ENCODE measurements at places on chromosomes 5 and 9. TPM values are rescaled to one million over a fixed set of nuclear protein-coding genes. Genes with fewer than 3 reads are reported as not detected.

DNA sequence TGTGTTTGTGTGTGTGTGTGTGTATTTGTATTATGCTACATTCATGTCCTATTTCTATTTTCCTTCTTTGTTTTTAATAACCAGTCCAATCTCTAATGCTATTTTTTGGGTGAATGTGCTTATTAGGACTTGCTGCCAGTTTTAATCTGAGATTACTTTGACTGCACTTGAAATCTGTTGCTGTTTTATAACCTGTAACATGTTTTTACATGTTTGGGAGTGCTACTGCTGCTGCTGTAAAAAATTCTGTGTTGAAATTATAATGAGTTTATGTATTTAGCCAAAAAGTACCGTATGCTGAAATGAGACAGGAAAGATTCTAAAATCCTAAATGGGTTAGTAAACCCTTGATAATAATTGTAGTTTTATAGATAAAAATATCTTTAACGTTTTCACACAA, 104.7 kb upstream of the SSBP2 start:
- no peaks in the 10 kb centered on the region for H3K27me3 ChIP-seq
- H3K36me3 ChIP-seq, result no peaks in the 10 kb centered on the region
- no peak overlapping the region for H3K4me3 ChIP-seq
- H3K27ac ChIP-seq, result no peak overlapping the region

DNA sequence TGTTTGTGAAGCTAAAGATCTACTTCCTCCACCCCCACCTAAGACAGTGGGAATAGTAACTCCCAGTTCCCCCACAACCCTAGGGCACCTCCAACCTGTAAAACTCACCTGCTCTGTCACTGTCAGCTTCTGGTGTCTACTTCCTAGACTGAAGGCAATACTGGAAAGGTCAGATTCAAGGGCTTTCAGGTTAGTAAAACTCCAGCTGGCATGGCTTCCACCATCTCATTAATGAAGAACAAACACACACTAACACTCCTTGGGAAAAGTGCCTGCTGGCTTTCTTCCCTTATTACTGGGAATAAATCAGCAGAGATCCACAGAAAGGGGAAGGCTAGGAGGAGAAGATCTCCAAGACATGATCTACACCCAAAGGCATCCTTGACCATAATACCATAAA, 109.9 kb downstream of the TMEM174 start:
- no peaks in the 10 kb centered on the region for H3K36me3 ChIP-seq
- H3K4me3 ChIP-seq, result no peak overlapping the region
- H3K4me1 ChIP-seq, result no peaks in the 10 kb centered on the region
- H3K27me3 ChIP-seq, result no peaks in the 10 kb centered on the region
- no peak for DNase-seq

- no peak overlapping the region for H3K27ac ChIP-seq
- no peak for DNase-seq
- H3K4me3 ChIP-seq, result no peak overlapping the region
- H3K4me1 ChIP-seq, result peaks cover under 1% of the 10 kb centered on the region
- H3K27me3 ChIP-seq, result peaks cover 3% of the 10 kb centered on the region
Measured at GRCh38 chr9:14326264-14326826, 12.4 kb upstream of the NFIB start.

MLANA gene
- not detected for polyA plus RNA-seq

DNA sequence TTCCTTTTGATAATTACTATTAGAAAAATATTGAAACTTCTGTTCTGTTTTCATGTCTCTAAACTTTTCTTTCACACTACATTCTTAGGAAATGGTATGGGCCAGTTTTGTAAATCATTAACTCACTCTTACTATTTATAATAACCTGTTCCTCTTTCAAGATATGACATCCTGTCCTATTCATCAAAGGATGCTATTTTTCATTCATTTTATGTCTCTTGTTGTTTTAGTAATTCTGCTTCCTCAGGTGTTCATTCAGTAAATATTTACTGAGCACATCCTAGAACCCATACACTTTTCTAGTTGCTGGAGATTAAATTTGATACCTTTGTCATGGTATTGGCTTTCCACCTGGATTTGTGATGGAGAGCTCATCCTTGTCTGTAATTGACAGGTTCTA, 58.0 kb downstream of the GDA start:
- H3K36me3 ChIP-seq, result peaks cover 14% of the 10 kb centered on the region
- no peaks in the 10 kb centered on the region for H3K4me1 ChIP-seq
- no peak for DNase-seq
- no peak overlapping the region for H3K27ac ChIP-seq

DNA sequence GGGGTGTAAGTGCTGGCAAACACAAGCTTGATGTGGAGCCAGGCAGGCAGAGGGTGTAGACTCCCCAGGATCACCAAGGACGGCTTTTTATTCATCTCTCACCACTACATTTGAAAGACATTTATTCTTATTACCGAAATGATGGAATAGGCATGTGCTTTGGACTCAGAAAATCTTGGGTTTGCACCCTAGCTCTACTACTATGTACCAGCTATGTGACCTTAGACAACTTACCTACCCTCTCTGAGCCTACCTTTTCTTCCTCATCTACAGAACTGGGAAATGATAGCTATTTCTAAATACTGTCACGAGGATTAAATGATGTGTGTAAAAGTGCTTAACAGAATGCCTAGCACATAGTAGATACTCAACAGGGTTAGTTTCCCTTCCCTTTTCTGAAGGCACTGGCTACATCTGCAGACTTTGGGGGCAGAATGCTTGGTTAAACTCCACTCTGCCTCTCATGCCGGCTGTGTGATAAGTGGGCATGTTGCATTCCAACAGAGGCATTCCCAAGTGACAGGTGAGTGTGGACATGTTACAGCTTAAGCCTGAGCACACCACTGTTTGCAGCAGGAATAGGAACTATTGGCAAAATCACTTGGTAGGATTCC, 94.8 kb downstream of the SLC1A3 start:
- peaks cover 7% of the 10 kb centered on the region for H3K27me3 ChIP-seq
- H3K27ac ChIP-seq, result no peak overlapping the region

OR1J2 gene
- polyA plus RNA-seq, result not detected

EPB41L4A gene
- polyA plus RNA-seq, result 11.5 TPM

DNA sequence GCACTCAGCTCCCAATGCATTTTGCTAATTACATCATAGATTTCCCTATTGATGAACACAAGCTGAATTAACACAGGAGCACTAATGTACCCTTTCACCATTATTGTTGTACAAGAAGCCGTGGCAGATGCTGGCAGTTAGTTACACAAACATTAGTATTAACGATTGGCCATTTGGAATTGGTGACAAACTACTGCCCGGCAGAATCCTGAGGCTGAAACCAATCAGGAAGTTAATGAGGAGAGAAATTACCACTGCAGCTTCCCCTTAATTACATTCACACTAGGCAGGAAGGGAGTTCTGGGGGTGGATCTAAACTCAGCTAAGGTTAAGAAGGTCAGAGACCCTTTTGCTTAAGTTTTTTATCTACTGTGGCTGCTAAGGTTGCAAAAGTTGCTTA, 9.6 kb upstream of the DMRT3 start:
- H3K4me3 ChIP-seq, result no peak overlapping the region
- H3K4me1 ChIP-seq, result peaks cover 11% of the 10 kb centered on the region
- no peak for DNase-seq

ECPAS gene
- polyA plus RNA-seq, result 27.0 TPM

NR3C1 gene
- polyA plus RNA-seq, result 32.2 TPM

POU5F2 gene
- 0.03 TPM for polyA plus RNA-seq

DNA sequence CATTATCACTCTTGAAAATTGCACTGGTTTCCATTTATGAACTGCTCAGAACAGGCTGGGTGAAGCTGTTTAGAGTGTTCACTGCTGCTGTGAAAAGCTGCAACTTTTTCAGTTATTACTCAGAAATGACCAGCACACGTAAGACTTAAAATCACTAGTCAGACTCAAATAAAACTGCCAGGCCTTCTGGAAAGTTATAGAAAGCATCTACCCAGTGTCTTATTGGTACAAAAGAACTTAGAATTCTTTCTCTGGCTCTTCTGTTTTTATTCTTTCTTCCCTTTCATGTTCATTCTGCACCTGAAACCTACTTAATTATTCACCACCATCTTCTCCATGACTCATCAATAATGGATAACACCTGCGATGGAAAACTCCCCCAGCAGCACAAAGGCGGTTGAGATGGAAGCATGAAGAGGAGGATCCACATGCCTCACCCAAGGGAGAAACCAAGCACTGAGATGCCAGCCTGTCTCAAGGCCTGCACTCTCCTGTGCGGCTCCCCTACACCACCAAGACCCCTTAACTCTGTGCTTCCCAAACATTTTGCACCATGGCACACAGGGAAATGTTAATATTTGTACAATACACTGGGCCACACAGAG, 171.9 kb downstream of the ENTREP1 start:
- no peaks in the 10 kb centered on the region for H3K36me3 ChIP-seq
- no peaks in the 10 kb centered on the region for H3K4me1 ChIP-seq
- H3K27ac ChIP-seq, result no peak overlapping the region
- no peak overlapping the region for H3K4me3 ChIP-seq
- no peak for DNase-seq

RMRP gene
- polyA plus RNA-seq, result not detected

- no peak overlapping the region for H3K27ac ChIP-seq
- no peaks in the 10 kb centered on the region for H3K4me1 ChIP-seq
- H3K27me3 ChIP-seq, result no peaks in the 10 kb centered on the region
Measured at GRCh38 chr5:60826653-60827052, 17.4 kb downstream of the ELOVL7 start.

GRCh38 chr9:116594547-116594946, 92.6 kb upstream of the TRIM32 start:
- H3K36me3 ChIP-seq, result no peaks in the 10 kb centered on the region
- no peaks in the 10 kb centered on the region for H3K27me3 ChIP-seq
- no peaks in the 10 kb centered on the region for H3K4me1 ChIP-seq
- H3K4me3 ChIP-seq, result no peak overlapping the region
- no peak for DNase-seq

SPINK6 gene
- polyA plus RNA-seq, result not detected

DNA sequence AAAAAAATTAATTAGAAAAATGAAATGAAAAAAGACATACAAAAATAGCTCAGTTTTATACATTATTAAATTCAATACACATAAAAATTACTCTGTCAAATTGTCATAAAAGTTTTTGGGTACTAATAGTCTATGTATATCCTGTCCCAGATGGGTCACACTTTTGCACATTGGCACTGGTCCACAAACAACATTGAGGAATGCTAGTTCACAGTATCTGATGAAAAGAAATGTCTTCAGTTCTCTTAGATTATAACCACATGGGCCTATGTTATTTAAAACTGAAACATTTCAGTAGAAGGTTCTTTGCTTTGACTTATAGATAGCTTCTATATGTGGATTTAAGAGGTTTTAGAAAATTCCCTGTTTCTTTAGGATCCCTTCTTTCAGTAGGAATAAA, 39.8 kb downstream of the LNPEP start:
- H3K4me1 ChIP-seq, result peaks cover 10% of the 10 kb centered on the region
- DNase-seq, result no peak
- no peak overlapping the region for H3K4me3 ChIP-seq
- H3K27ac ChIP-seq, result no peak overlapping the region

GRCh38 chr5:14236757-14237156, 93.6 kb downstream of the TRIO start:
- H3K4me3 ChIP-seq, result no peak overlapping the region
- no peak overlapping the region for H3K27ac ChIP-seq
- no peak for DNase-seq
- no peaks in the 10 kb centered on the region for H3K36me3 ChIP-seq
- H3K27me3 ChIP-seq, result no peaks in the 10 kb centered on the region

DNA sequence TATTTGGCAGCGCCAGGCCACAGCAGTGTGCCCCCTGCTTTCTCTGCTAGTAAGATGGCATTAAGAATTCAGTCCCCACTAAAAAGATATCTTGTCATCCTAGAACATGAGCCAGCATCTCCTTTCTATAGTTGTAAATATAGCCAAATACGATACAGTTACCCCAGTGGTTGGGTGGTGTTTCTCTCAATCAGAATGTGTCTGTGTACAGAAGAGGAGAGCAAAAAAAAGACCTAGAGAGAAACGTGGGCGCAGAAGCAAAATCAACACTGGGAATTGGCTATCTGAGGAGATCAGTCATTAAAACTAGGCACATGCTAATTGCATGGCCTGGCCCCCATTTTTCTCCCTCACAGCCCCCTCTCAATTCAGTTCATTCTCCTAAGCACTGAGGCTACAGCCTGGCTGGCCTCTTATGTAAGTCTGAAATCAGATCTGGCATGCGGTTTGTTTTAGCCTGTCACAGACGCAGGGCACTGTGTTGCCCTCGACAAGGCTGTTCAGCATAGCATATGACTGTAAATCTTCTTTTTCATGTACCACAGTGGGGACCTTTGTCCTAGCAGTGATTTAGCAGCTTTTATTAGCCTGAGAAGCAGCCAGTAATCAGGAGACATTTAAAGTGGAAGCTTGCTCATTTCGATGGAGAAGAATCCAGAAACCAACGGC, 57.8 kb downstream of the RORB start:
- no peak overlapping the region for H3K27ac ChIP-seq
- H3K27me3 ChIP-seq, result no peaks in the 10 kb centered on the region
- DNase-seq, result peak; percentile 74

DNA sequence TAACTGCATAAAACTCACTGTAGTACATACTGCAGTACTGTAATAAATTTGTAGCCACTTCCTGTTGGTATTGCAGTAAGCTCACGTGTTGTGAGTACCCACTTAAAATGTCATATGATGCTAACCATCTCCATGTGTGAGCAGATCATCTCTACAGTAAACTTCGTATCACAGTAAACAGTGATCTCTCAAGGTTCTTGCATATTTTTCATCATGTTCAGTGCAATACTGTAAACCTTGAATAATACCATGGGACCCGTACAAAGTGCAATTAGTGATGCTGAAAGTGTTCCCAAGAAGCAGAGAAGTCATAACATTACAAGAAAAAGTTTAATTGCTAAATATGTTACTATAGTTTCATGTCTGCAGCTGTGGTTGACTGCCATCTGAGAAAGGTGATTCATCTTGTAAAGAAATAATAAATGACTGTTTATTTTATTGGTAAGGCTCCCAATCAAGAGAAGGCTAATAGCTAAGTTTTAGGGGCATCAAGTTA, 253.8 kb upstream of the POU5F2 start:
- H3K4me1 ChIP-seq, result no peaks in the 10 kb centered on the region
- no peak for DNase-seq
- H3K27me3 ChIP-seq, result no peaks in the 10 kb centered on the region
- H3K36me3 ChIP-seq, result no peaks in the 10 kb centered on the region
- no peak overlapping the region for H3K27ac ChIP-seq

GRCh38 chr5:56191656-56192055, 41.5 kb downstream of the ANKRD55 start:
- DNase-seq, result no peak
- no peaks in the 10 kb centered on the region for H3K27me3 ChIP-seq
- H3K27ac ChIP-seq, result no peak overlapping the region
- no peak overlapping the region for H3K4me3 ChIP-seq
- no peaks in the 10 kb centered on the region for H3K36me3 ChIP-seq
